ENCODE measurements at places on chromosomes 2 and 18.

DNA sequence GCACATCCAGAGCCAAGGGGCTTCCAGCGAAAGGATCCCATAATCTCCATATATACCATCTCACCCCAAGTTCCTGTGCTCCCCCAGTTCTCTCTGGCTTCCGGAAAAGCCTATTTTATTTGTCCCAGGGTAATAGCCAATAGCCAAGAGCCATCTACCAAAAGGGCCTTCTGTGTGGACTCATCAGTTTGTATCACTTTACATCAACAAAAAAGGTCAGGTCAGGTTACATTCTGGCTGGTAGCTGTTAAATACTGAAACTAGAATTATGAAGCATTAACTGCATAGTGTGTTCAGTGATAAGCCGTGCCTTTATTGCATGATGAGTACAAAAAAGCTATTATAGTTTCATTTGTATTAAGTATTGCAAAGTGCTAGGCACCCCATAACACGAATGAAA, 223.7 kb downstream of the IRS1 start:
- no peak for DNase-seq

- DNase-seq, result no peak
These were observed 67.8 kb upstream of the ARL4C start for GRCh38 chr2:234564699-234565098.

GRCh38 chr18:36405611-36406010, 108.1 kb downstream of the FHOD3 start:
- DNase-seq, result no peak

DNA sequence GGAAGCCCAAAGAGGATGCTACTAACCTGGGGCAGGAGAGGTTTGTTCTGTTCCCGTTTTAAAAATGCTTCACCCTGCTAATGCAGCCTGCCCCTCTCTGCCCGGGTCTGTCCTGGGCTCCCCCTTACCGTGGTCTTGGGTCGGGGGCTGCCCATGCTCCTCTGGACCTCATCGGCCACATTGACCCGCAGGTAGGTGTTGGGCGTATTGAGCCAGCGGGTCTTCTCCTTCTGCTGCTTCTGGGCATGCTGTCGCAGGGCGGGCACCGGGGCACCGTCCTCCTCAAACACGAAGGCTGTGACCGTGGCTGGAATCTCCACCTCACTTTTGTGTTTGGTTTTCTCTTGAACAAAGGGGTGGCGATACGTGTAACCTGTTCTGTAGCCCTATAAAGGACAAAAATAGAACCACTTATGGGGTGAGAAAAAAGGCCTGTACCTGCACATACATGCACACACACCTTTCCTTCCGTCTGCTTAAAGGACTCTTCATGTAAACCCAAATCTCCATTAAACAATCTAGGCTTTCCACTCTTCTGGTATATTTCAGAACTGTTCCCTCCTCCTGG, 89.3 kb downstream of the ADD2 start:
- no peak for DNase-seq

GRCh38 chr2:29459445-29460179, 344.4 kb downstream of the CLIP4 start:
- DNase-seq, result no peak

DNA sequence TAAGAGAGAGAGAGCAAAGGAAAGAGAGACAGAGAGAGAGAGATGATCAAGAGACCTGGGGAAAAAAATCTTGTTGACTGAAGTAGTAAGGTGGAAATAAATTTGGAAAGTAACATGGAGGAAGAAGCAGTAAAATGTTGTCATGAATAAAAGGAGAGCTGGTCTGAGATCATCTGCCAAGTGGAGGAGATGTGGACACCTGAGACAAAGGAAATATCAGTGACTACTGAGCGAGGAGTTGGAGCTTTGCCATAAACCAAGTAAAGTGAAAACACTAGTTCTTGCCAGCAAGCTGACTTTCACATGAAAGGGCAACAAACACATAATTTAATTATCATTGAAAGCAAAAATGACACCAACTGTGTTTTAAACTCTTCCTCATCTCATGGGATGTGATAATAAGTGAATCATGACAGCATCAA, 49.0 kb upstream of the DSG1 start:
- DNase-seq, result no peak

GRCh38 chr2:187842978-187843847, 289.0 kb upstream of the TFPI start:
- DNase-seq, result no peak

DNA sequence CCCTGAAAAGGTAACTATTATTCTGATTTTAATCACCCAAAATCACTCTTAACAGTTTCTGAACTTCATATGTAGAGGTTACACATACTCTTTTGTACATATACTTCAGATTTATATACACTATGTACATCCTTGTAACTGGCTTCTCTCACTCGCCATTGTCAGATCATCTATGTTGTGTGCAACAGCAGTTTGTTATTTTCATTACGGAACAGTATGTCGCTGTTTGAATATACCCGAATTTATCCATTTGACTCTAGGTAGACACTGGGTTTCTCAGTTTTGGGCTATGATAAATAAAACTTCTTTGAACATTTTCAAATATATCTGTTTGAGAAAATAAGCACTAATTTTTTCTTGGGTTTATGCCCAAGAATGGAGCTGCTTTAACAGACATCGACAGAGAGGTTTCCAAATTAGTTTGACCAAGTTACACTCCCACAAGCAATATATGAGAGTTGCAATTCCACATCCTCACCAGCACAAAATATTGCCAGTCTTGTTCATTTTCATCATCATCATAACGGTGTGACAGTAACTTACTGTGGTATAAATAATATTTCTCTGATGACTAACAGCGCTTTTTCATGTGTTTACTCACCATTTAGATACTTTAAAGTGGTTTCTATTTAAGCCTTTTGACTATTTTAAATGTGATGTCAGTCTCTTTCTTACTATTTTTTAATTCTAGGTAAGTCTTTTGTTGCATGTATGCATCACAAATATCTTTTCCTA, 80.9 kb downstream of the SMC6 start:
- no peak for DNase-seq

DNA sequence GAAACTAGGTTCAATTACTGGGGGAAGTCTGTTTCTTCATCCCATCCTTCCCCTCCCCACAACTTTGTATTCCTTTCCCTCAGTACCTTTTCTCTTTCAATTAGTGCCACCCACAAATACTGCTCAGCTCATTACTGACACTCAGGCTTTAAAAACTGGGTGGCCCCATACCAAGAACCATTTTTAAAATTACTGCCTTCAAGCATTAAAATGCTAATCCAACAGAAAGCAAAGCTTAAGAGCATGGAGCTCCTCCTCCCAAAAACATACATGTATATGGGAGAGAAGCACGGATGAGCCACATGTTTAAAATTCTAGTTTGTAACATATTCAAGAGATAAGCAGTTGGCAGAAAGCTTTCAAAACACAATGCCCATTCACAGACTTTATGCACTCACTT, 44.0 kb downstream of the IRS1 start:
- no peak for DNase-seq

DNA sequence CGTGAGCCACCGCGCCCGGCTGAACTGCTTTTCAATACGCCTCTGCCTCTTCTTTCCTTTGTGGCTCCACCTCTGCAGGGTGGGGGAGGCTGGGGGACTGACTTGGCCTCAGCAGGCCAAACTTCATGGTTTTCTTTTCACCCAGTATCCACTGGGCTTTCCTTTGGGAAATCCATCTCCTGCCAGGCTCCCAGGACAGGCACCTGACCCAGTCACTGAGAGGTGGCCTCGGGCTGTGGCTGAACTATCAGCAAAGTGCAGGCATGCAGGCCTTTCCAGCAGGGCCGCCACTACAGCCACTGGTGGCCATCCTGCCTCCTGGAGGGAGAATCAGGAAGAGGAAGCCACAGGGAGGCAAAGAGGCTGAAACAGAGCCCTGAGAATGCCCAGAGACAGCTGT, 33.4 kb upstream of the SEMA4C start:
- DNase-seq, result no peak

- no peak for DNase-seq
These were observed 71.6 kb downstream of the C2orf74 start for GRCh38 chr2:61233581-61233980.
